NCI-H748 treated with DMSO at 0.1 percent for 48 hours (cell line): ENCODE measurements at places on chromosomes 2 and 18.

GRCh38 chr2:232094201-232094600, 132.7 kb downstream of the DIS3L2 start:
- no peak for DNase-seq

DNA sequence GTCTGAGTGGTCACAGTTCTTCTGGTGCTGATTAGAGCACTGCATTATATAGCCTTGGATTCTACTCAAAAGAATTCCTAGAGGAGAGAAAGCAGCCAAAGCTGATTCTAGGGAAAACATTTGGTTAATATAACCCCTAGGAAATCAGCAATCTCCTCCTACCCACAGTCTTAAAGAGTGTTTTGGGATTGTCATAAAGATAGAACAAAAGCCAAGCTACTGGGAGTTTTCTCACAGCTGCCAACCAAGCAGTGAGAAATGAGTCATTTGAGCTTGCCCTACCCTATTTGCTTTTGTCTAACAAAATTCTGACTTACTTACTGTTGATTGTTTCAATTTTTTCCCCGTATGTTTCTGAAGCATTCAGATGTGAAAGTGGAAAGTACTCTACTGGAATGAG, 469.3 kb downstream of the PLCL1 start:
- DNase-seq = no peak

GRCh38 chr2:23427350-23427749, 42.4 kb downstream of the KLHL29 start:
- DNase-seq = no peak

- no peak for DNase-seq
These were observed 16.7 kb downstream of the TSN start for GRCh38 chr2:121771976-121772742.

DNA sequence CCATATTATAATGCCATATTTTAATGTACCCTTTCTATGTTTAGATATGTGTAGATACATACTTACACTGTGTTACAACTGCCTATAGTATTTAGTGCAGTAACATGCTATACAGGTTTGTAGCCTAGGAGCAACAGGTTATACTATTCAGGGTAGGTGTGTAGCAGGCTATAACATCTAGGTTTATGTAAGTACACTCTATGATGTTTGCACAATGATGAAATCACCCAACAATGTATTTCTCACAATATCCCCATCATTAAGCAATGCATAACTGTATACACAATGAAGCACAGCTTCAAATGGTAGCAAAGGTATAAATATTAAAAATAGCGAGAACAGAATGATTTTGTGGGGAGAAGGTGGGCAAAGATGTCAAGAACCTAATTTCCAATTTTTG, 117.8 kb downstream of the DYM start:
- DNase-seq = no peak

DNA sequence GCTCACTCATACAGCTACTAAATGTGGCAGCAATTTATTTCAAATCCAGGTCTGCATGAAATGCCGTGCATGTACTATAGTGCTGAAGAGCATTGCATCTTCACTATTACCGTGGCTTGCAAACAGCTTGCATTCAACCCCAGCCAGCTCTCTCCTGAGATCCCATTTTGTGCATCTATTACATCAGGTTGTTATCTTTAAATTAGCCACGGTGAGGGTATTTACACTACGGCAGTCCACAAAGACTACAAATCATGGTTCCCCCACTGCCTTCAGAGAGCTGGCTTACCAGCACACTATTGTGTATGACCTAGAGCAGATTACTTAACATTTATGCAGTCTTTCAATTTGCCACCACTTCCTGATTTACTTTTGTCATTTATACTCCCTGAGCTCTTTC, 621.3 kb upstream of the LRATD1 start:
- no peak for DNase-seq

- no peak for DNase-seq
These were observed 410.1 kb upstream of the TCF4 start for GRCh38 chr18:55998071-55998522.
